ENCODE measurements at places on chromosomes 13 and 19.
A peak's percentile ranks its signal among the peaks of the same experiment; 100 is the strongest.

GRCh38 chr13:44165889-44166496, 207.6 kb upstream of the SERP2 start:
- no peak for DNase-seq

GRCh38 chr13:37456506-37456905, 142.1 kb downstream of the POSTN start:
- no peak for DNase-seq

DNA sequence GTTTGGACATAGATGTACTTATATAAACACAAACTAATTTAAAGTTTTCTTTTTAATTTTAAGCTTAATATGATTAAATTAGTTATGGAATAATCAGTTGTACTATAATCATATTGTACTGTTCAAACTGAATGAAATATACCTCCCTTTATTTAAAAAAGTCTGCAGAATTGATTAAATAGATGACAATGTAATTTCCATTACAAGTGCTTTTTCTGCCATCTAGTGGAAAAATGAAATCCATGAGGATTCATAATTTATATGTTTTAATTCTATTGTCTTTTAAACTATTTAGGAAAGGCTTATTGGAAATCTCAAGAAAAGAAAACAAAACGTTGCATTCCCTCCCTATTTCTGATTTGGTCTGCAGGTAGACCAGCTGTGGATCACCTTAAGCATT, 30.9 kb downstream of the MZT1 start:
- DNase-seq = no peak

DNA sequence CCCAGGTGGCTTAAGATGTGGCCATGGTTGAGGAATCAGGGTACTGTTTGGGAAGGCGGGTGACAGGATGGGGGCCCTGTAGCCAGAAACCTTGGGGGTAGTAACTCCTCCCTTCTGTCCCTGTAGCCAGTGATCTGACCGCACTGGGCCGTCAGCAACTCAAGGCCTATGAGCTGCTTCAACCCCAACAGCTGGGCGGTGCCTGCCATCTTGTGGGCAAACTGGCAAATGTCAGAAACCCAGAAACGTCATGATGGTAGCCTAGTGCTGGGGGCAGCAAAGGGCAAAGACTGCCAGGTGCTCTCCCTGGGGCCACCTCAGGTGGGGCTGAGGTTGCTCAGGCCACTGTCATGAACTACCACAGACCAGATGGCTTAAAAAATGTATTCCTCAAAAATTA, 3.5 kb downstream of the COPE start:
- DNase-seq = peak; percentile 53

- no peak for DNase-seq
Observed at GRCh38 chr13:77033717-77034302, 6.9 kb upstream of the FBXL3 start.

- no peak for DNase-seq
Observed at GRCh38 chr19:7863971-7864689, 10.1 kb downstream of the PRR36 start.

DNA sequence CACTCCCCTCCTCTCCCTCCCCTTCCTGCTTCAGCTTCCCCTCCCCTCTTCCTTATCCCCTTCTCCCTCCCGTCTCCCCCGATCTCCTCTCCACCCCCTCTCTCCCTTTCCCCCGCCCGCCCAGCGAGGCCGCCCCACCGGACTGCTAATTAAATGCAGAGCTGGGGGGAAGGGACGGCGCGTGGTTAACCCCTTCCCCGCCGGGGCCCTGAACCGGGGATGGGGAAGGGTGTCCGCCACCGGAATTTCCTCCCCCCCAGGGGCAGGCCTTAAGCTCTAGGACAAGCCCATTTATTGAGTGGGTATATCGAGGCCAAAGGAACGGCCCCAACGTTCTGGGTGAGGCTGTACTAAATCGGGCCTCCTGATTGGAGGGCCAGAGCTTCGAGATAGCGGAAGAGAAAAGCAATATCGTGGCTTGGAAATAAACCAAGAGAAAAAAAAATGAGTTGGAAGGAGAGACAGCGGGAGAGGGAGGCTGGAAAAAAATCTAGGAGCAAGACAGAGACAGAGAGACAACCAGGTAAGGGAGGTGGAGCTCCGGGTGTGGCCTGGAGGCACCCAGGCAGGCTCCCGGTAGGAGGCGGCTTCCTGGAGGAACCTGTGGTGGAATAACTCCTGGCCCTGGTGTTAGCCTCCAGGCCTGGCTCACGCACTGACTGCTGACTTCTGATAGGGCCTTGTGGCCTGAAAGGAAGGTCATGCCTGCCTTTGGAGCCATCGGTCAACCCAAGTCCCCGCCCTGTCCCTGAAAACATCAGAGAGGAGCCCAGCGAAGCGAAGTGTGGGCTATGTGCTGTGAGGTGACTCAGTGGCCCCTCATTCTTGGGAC, 11.6 kb upstream of the JUND start:
- no peak for DNase-seq

DNA sequence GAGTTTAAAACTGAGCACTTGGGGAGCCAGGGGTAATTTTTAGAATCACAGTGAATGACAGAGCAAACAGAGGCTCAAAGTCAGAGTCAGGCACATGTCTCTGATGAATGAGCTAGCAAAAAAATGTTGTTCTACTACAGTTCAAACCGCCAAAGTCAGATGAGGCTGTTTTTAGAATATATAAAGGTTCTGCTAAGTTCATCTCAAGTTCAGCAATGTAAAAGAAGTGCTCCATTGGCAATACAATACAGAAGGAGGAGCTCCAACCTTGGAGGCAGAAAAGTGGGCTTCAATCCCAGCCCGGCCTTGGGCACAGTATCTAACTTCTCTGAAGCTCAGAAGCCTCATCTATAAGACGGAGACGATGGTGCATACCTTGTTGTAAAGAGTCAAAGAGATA, 70.1 kb upstream of the IPO5 start:
- no peak for DNase-seq

DNA sequence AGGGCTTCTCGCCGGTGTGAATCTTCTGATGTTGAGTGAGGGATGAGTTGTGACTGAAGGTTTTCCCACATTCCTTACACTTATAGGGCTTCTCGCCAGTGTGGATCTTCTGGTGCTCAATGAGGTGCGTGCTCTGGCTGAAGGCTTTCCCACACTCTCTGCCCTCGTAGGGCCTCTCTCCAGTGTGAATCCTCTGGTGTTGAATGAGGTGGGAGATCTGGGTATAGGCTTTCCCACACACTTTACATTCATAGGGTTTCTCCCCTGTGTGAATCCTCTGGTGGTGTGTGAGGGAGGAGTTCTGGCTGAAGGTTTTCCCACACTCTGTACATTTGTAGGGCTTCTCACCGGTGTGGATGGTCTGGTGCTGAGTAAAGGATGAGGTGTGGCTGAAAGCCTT, 33.2 kb downstream of the ZNF473 start:
- no peak for DNase-seq

DNA sequence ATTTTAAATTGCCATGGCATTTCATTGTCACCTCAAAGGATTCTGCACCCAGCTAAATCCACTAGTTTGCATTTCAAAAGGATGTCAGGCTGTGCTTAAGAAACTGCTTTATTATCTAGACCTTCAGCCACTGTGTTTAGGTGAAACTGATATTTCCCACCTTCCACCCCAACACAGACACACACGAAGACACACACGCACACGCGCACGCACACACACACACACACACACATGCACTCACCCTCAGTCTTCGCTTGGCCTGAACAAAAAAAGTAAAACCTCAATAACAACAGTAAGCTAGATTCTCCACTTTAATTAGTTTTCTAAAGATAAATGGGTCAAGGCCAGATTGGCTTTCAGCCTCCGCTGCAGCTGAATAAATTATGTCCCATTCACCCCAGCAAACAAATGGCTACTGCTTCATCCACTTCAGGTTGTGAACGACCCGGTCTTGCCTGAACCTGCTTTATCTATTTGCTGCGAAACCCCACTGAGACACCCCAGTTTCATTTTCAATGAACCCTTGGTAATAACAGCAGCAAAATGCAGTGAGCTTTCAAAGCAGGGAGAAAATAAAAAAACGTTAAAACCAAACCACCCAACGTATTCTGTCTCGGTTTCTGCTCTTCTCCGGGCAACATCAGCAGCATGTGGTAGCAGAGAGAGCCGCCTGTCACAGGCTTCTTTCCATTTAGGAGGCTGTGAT, 166.8 kb downstream of the DCT start:
- peak; percentile 84 for DNase-seq

DNA sequence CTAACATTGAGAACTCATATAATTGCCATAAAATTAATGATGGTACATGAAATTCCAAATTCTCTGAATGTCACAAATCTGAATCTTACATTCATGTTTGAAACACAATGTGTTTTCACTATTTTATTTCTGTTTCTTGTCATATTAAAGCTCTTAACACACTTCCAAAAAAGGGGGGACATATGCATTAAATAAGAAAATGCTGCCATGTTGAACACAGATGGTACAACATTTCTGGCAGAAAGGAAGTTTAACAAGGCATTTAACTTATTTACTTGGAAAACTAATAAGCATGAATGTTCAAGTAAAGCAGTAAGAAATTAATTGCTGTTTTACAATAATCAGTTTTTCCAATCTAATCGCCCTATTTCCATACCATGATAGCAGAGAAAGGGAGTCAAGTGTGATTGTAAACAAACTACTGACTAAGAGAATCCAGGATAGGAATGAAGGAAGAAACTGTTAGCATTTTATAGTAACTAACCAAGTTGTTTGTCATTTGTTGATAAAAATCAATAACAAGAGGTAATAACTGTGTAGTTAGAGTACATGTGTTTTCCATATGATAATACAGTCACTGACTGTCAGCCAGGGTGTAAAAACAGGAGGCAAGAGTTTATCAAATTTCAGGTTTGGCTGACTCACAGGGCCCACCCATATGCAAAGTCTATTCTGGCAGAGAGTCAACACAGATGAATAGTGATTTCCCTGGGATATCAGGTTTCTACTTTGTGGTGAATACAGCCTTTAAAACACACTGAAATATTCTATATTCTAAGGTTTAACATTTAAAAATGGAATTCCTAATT, 5.7 kb upstream of the FOXO1 start:
- DNase-seq = no peak

DNA sequence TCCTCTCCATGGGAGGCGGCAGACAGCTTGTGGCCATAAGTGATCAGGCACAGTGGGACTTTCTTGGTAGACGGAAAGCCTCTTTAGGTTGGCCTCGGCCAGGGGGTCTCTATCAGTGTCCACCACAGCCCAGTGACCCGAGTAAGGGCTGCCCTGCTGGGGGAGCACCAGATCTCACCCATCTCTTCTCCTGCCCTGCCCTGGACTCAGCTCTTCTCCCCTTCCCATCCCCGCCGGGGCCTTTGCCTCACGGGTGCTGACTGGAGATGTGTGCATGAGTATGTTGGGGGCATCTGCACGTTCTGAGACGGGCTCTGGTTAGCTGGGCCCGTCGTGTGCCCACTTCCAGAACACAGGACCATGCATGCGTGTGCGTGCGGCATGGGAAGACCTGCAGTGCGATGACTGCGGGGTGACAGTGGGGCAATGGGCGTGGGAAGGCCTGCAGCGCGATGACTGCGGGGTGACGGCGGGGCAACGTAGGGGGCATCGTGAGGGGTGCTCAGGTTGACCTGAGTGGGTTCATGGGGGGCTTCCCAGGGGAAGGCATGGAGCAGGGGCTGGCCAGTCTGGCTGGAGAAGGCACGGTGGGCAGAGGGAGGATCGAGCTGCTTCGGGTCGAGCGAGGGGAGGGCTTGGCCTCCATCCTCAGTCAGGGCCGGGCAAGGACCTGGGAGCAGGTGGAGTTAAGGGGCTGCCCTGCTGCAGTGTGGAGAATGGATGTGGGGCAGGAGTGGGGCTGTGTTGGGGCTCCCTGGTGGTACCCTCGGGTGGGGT, 15.9 kb downstream of the EPN1 start:
- no peak for DNase-seq

DNA sequence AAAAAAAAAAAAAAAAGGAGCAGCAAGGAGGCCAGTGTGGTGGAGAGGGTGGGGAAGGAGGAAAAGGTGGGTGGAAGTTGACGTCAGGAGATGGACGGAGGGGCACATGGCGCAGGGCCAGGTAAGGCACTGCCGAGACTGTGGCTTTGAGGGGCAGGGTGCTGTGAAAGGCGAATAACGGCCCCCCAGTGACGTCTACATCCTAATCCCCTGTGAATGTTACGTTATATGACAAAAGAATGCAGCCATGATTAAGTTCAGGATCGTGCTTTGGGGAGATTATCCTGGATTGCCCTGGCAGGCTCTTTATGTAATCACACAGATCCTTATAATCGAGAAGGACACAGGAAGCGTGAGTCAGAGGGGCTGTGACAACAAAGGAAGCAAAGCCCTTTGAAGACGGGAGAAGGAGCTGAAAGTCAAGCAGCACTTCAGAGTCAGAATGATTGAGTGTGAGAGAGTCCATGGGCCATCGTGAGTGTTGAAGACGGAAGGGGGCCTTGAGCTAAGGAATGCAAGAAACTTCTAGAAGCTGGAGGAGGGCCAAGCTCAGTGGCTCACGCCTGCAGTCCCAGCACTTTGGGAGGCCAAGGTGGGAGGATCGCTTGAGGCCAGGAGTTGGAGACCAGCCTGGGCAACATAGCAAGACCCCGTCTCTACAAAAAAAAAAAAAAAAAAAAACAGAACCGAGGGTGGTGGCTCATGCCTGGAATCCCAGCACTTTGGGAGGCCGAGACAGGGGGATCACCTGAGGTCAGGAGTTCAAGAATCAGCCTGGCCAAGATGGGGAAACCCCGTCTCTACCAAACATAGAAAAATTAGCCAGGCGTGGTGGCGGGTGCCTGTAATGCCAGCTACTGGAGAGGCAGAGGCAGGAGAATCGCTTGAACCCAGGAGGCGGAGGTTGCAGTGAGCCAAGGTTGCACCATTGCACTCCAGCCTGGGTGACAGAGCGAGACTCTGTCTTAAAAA, 13.8 kb upstream of the CEACAM16 start:
- no peak for DNase-seq

- no peak for DNase-seq
Observed at GRCh38 chr13:43611281-43612273, 175.2 kb downstream of the ENOX1 start.

DNA sequence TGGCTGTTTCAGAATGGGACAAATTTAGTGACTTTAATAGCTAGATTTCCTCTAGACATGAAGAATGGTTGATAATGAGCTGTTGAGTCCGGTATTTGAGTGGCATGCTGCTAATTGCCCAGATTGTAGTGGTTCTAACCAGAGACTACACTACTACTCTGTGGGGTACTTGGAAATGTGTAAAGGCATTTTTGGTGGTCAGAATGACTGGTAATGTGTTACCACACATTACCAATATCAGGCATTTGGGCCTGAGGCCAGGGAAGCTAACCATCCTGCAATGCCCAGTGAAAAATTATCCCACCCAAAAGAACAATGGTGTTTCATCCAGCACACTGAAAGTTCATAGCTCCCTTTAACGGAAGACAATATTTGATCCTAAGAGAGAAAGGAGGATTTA, 17.5 kb upstream of the N4BP2L1 start:
- DNase-seq = no peak
